CD4-positive, alpha-beta T cell treated with Interleukin-17A for 4 hours (primary cell): ENCODE measurements at places on chromosomes 5 and 9.

DNA sequence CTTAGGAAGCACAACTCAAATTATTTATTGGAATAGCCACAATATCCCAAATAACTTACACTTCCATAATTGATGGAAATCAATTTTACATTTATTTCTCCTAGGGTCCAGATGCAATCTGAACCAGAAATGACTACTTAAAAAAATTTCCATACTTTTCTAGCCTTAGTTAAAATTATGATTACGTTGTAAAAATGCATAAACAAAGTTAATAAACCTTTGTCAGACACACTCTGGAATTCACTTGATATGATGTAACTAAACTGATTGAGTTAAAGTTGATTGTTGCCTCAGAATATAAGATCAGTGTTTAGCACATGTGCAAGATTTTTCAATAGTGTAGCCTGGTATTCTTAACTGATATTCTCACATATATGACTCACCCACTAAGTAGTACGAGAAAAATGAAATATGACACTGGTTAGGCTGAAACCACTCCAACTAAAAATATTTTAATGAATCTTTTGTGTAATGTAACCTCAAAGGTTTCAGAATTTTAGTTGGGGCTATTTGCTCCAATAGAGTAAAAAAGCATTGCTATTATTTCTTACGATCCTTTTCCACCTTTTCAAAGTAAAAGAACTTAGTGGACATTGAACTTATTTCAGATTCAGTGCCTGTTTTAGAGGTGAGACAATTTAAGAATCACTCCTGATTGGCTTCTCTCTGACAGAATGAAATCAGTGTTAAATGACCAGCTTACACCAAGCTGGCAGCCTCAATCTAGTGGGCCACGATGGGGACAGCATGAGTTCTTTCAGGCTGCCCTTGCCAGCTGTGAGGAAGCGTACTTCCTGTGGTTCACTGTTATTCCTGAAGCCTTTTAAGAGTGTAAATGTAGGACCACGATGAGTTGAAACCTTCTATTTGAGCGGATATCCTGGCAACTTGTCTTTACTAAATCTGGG lies 277.2 kb upstream of the CDH9 start:
- no peak for DNase-seq

GRCh38 chr5:37915097-37915736 lies 75.4 kb upstream of the GDNF start:
- no peak for DNase-seq

- DNase-seq, result no peak
Observed at GRCh38 chr5:65101632-65102100, 332.9 kb downstream of the CWC27 start.

- peak; percentile 44 for DNase-seq
Observed at GRCh38 chr5:139402561-139403158, 1.2 kb downstream of the SPATA24 start.

DNA sequence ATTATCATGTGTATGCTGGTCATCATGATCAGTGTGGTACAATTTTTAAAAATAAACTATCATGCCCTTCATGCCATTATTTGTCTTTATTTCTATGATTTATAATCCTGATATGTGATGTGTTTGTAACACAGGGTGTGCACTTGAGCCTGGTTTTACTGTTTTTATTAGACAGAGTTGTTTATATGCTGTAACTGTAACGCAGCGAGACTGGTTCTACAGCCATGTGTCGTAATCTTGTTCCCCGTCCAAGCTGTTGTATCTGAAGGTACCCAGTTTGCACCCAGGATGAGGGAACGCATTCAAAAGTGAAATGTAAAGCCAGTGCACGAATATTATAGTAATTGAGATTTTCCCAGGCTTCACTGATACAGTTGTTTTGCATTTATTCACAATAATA lies 28.2 kb downstream of the SNX18 start:
- DNase-seq, result no peak

DNA sequence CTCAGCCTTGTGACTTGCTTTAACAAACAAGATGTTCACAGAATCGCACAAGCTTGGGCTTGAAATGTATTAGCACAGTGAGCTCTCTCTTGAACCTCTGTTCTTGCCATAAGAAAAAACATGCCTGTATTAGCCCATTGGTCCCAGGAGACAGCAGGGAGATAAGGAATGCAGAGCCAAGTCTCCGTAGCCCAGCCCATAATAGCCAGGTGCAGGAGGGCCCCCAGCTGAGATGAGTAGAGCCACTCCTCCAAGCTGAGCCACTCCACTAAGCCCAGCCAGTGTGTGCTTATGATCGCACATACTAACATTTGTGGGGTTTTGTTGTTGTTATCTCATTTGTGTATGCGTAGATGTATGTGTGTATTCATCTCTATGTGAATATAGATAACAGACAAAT lies 21.6 kb upstream of the SVEP1 start:
- no peak for DNase-seq

DNA sequence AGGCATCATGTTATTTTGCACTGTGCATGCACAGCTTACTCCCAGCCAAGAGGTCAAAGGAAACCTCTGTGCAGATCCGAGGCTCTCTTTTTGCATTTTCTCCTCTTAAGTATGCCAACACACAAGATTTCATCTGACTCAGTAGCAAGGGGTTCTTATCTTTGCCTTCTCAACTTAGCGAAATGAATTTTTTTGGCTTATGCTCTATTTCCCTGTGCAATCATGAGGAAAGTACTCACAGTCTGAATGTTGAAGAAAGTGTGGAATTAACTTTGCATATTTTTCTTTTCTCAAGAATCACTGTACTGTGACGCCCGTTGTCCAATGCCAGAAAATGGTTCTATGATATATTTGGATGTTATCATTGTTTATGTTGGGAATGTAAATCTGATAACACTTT lies 173.5 kb upstream of the FBXL7 start:
- no peak for DNase-seq

- DNase-seq, result no peak
Observed at GRCh38 chr9:101427358-101427757, 8.2 kb downstream of the ALDOB start.

DNA sequence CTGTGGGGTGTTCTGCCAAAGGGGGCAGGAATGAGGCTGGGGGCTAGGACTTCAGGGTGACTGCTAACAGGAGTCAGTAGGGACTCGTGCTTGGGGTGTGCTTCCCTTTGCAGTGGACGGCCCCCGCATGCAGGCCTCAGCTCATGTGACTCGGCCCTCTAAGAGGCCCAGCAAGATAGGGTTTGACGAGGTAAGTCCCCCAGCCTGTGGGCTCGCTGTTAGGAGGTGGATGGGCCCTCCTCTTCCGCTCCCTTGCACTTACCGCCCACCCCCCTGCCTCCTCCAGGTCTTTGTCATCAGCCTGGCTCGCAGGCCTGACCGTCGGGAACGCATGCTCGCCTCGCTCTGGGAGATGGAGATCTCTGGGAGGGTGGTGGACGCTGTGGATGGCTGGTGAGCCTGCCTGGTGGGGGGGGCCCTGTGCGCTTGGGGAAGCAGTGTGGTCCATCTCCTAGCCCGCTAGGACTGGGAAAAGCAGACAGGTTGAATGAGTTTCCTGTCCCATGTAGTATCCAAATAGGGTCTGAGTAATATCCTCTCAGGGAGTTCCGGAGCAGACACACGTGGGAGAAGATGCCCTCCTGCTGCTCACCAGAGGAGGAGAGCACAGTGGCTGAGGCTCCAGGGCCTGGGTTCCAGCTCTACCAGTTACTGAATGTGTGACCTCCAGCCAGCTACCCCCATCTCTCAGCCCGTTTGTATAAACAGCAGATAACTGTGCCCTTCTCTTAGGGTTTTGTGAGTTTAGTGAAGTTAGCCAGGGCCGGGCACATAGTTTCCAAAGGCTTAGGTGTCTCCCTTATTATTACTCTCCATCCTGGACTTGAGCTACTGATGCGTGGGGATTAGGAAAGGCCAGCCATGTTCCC lies 8.2 kb downstream of the CERCAM start:
- no peak for DNase-seq

GRCh38 chr5:167511-167910 lies 23.8 kb upstream of the LRRC14B start:
- DNase-seq, result no peak

GRCh38 chr9:98575379-98576346 lies 133.1 kb downstream of the GABBR2 start:
- DNase-seq, result no peak
